Neural crest cell (in vitro differentiated cells): ENCODE measurements at places on chromosomes 7 and 10.

DNA sequence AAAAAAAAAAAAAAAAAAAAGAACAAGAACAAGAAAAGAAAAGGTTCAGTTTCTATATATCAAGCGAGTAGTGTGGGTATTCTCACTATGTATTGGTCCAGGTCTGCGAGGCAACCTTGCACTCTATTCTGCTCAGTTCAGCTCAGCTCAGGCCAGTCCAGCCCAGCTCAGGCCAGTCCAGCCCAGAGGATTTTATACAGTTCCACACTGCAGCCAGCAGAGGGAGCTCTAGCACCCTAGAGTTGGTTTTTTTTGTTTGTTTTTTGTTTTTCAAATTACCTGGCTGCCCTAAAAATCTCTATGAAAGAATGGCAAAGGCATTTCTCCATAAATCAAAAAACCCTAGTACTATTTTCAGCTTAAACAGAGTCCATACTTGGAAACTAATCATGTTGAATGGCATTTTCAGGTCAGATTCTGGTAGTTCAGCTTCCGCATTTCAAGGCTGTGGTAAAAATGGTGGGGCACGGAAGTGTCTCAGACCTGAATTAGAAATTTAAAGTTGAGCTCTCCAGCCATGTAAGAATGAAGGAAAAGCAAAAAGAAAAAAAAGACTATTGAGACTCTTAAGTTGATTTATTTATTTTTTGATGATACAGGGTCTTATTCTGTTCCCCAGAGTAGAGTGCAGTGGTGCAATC is 55.2 kb upstream of the GSDME start:
- peak; percentile 64 for DNase-seq

- DNase-seq: peak; percentile 25
Observed at GRCh38 chr7:33904681-33905388, 504 bp upstream of the BMPER start.

DNA sequence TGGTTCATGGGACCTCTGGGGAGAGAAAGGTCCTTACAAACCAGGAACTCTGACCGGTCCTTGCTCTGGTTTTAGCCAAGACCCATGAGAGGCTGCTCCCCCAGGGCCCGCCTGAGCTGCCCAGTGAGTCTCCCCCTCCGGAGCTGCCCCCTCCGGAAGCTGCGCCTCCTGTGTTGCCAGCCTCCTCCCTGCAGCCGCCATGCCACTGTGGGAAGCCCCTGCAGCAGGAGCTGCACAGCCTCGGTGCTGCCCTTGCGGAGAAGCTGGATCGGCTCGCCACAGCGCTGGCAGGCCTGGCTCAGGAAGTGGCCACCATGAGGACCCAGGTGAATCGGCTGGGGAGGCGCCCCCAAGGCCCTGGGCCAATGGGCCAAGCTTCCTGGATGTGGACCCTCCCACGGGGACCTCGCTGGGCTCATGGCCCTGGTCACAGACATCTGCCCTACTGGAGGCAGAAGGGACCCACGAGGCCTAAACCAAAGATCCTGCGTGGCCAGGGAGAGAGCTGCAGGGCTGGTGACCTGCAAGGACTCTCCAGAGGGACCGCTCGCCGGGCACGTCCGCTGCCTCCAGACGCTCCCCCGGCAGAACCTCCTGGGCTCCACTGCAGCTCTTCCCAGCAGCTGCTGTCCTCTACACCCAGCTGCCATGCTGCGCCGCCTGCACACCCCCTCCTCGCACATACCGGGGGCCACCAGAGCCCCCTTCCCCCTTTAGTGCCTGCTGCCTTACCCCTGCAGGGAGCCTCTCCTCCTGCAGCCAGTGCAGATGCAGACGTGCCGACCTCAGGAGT is 40.1 kb downstream of the ZNF467 start:
- DNase-seq: no peak

DNA sequence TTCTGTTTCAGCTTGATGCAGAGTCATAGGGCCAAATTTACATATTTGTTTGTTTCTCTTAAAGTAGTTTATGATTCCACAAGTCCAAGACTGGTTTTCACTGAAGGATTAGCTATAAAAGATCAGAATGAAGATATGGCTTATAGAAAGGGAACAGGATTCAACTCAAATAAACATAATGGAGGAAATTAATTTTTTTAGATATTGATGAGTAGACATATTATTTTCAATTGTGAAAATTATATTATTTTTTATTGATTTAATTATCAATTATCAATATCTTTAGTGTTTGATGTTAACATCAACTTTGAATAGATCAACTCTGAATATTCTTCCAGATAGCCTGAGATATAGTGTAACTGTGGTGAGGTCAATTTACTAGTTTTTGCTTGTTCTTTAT is 68.1 kb downstream of the VTI1A start:
- no peak for DNase-seq

GRCh38 chr7:99468336-99468918 is 2.5 kb upstream of the ATP5MF start:
- DNase-seq: no peak

DNA sequence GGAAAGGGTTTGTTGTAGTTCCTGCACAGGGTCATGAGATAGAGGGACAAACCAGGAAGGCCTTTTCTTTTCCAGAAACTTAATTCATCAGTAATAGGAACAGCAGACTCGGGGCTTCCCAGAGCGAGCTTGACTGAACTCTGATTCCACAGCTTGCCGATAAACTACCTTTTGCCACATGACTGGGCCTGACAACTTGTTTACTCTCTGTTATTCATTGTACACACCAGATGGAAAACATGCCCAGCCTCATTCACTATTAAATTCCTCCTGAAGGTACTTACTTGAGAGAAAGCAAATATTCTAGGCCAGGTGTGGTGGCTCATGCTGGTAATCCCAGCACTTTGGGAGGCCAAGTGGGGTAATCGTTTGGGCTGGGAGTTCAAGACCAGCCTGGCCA is 77.1 kb upstream of the FGFR2 start:
- DNase-seq: no peak
